ENCODE measurements at places on chromosomes 16 and 17.

DNA sequence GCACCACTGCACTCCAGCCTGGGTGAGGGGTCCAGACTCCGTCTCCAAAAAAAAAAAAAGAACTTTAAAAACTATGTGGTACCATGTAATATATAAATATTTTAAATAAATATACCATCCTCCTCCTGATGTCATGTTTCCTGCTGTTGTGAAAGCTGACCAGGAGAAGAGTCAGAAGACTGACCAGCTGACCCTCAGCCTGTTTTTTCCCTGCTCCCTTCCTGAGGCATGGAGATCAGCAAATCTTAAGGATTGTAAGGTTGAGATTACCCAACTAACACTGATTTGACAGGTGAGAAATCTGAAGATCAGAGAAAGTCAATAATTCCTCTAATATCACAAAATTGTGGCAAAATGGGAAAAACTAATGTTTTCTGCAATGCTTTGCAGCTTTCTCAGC lies 18.1 kb downstream of the NCOR1 start:
- DNase-seq: no peak

DNA sequence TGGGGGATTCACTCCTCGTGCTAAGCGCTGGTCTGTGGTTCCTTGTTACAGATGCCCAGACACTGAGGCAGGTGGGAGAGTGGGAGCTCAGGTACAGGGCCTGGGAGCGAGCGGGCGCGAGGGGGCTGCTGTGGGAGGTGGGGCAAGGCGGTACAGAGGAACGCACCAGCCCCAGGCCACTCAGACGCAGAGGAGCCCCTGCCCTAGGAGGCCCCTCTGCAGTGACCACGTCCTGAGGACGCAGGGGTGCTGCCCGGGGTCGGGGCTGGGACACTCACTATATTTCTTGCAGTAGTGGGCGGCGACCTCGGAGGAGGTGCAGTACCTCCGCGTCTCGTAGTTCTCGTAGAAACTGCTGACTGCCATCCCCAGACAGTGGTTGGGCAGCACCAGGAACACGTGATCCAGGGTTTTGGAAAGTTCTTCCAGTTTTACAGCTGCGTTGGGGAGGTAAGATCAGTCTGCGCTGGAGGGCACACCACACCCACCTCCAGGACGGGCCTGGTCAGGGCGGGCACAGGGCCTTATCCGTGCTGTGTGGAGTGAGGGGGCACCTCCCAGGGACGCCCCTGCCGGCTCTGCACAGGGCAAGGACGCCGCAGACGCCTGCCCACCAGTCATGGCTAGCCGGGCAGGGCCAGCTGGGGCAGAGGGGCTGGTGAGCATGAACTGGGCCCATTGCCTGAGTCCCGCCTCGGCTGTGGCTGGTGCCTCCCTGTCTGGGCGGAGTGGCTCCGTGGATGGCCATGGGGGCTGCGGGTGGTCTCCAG lies 16.3 kb upstream of the RNPS1 start:
- DNase-seq: no peak

GRCh38 chr16:84475643-84476240 lies 28.7 kb downstream of the MEAK7 start:
- DNase-seq: no peak

DNA sequence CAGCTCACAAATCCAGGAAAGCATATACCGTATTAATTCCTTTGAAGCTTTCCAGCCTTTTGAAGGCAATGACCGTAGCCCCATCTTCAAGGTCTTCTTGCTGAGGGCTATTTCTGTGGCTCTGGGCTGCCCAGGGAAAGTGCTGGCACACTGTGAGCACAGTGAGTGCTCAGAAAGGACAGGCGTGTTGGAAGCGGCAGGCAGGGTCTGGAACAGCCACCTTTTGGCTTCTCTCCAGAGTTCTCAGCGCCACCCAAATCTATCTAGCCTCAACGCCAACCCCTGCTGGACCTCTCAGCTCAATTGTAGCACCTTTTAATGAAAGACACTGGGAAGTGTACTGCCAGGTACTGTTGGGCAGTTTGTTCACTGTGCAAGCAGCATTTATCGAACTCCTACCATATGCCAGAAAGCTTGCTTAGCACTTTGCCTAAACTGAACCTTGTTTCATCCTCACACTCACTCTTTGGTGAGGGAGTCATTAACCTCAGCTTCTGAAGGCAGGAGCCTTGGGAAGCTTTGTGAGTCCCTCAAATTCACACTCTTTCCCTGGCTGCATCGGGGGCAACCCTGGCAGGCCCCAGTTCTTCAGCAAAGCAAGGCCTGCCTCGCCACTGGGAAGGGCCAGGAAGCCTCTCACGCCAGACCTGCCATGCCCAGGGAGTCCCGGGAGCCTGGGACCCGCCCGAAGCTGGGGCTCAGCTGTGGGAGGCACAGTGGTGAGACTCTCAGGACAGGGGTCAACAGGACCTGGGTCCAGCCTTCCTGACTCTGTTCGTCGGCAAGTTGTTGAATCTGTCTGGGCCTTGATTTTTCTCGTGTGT lies 13.5 kb upstream of the CIBAR2 start:
- DNase-seq: no peak

DNA sequence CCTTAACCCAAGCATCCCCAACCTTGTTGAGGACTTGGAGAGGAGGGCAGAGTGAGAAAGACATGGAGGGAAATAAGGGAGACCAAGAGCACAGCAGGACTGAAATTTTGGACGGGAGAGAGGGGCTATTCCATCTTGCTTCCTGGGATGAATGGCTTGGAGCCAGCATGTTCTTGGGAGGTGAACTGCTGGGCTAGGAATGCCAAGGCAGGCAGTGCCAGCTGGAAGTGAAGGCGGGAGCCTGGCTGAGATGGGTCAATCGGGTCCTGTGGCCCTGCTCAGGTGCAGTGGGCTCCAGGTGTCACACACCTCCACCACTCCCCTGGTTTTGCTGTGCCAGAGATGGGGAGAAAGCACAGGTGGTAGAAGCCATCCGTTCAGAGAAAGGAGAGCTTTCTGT lies 25.5 kb downstream of the WNT9B start:
- no peak for DNase-seq

DNA sequence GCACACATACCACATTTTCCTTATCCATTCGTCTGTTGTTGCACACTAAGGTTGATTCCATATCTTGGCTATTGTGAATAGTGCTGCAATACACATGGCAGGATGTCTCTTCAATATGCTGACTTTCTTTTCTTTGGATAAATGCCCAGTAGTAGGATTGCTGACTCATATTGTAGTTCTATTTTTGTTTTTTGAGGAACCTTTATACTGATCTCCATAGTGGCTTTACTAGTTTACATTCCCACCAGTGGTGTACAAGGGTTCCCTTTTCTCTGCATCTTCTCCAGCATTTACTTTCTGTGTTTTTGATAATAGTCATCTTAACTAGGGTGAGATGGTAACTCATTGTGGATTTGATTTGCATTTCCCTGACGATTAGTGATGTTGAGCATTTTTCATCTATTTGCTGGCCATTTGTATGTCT lies 118.1 kb downstream of the STXBP4 start:
- DNase-seq: no peak

DNA sequence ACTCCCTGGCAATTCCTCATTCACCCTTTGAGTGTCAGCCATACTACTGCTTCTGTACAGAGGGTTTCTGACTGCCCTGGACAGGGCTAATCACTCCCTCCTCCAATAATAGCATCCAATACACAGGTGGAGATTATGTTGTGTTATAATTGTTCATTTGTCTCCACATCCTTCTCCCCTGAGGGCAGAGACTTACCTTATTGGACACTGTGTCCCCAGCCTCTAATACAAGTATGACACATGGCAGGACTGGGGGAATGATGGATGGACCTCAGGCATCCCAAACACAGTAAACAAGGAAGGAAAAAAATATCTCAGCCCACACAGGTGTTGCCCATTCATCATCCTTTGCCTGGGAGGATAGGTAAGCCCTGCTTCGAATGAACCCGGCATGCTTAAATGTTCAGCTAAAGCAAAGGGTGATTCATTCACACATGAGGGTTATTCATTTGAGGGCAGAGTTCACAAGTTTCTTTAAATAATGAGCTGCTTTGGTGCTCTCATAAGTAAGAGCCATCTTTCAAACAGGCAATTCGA lies 34.8 kb downstream of the MMD start:
- DNase-seq: no peak

GRCh38 chr16:9469512-9469911 lies 378.1 kb downstream of the HAPSTR1 start:
- no peak for DNase-seq

DNA sequence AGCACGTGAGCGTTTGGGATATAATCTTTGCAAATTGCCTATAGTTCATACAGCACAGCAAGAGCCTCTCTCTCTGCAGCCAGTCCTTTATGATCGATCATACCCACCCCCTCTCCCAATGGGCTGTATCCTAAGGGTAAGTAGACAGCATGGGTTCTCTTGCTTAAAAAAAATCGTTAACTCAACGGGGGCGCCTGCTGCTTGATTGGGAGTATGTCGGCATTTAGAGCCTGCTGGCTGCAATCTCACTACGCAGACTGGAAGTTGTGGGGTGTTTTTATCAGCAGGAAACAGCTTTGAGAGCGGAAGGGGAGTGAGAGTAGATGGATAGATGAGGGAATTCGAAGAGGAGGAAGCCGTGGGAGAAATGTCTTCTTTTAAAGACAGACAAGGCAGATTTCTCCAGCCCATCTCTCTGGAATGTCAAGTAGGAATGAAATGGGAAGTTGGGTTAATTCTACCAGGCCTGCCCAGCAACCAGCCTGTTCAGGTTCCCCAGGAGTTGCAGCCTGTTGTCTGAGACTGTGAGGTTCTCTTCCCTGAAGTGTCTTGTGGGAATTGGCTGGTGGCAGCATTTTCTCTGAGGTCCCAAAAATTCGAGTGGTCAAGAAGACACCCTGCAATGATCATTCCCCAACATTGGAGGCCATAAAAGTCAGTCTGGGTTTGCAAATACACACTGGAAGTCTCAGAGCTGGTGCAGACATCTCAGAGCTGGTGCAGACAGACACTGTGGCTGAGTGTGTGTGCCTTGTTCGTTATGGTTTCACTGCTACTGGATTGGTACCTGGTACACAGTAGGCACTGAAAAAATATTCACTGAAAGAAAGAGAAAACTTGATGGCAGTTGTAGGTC lies 65.6 kb downstream of the PRKCB start:
- DNase-seq: no peak
